8988T (cell line): ENCODE measurements at places on chromosomes 7 and 10.

- peak; percentile 31 for DNase-seq
Measured at GRCh38 chr7:24722386-24723177, 34.7 kb downstream of the GSDME start.

DNA sequence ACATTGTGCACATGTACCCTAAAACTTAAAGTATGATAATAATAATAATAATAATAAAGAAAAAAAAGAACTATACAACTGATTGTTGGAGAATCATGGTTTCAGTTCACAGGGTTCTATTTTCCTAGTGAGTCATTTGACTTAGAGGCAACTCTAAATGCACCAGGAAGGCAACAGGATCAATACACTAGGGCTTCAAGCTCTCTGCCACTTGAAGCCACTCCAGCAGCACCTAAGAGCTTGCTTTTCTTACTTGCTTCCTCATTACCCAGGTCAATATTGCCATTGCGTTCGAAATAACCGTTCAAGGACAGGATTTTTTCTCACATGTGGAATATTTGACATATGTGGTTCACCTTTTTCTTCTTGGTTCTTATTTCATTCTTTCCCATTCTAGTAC lies 189.7 kb downstream of the GRM3 start:
- no peak for DNase-seq

- DNase-seq: no peak
Measured at GRCh38 chr10:48594371-48594770, 10.5 kb downstream of the ARHGAP22 start.

GRCh38 chr7:128352153-128352537 lies 8.4 kb upstream of the RBM28 start:
- no peak for DNase-seq

DNA sequence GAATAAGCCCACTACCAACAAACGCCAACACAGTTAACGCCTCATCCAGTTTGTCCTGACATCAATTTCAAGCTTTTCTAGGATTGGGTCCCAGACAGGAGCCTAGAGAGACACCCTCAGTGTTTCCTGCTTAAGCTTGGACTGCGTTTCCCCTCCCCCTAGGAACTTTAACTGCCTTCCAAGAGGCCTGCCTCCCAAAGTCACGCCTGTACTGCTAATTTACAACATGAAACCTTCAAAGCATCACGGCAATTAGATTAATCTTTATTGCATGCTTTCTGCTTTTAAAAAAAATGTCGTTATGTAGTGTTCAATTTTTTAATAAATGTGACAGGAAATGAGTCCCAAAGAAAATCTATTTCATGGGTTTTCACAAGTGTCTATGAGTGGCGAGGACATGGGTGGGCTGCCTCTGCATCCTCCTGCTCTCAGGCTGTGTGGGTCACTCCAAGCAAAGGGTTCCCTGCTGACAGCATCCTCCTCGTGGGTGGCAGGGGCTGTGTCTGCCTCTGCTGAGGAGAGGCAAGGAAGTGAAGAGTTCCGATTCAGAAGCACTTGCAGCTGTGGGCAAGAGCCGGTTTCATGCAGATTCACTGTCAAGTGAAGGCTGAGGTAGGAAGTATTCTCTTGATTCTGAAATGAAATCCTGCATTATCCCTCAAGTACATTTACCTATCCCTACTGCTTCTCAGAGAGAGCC lies 193.0 kb upstream of the KMT2E start:
- no peak for DNase-seq

- no peak for DNase-seq
Measured at GRCh38 chr7:51040787-51041186, 258.1 kb upstream of the GRB10 start.

DNA sequence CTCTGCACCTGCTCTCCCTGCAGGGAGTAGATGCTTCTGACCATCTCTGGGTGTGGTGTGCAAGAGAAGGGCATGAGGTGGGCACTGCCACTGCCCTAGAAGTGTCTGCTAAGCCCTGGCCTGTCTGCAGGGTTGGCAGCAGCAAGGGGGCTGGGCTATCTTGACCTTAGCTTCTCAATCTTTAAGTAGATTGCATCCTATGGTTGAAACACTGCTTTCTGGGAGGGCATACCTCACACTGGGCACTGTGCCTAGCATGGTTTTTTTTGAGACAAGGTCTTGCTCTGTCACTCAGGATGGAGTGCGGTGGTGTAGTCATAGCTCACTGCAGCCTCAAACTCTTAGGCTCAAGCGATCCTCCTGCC lies 54.9 kb downstream of the CLIP2 start:
- DNase-seq: no peak

- DNase-seq: no peak
Measured at GRCh38 chr10:101829561-101830315, 11.5 kb upstream of the OGA start.

- DNase-seq: no peak
Measured at GRCh38 chr10:46019569-46020343, 10.7 kb downstream of the NCOA4 start.

- no peak for DNase-seq
Measured at GRCh38 chr10:43068471-43069210, 8.2 kb upstream of the RET start.

DNA sequence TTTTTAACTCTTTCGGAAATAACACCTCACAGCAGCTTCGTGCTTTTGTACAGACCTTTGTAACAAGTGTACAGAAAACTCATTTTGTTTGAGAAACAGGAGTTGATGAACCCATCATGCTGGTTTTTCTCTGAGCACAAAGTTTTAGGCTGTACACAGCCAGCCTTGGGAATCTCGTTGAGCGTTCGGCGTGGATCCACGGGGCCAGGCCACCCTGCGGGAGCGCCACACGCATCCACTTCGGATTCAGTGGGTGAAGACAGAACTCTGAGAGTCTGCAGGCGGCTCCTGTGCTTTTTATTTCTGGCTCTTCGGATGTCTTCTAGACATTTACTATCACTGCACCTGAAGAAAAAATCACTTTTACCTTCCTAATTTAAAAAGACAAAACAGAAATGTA lies 131.2 kb downstream of the SMURF1 start:
- DNase-seq: no peak

GRCh38 chr10:132533571-132534260 lies 3.9 kb upstream of the INPP5A start:
- no peak for DNase-seq

DNA sequence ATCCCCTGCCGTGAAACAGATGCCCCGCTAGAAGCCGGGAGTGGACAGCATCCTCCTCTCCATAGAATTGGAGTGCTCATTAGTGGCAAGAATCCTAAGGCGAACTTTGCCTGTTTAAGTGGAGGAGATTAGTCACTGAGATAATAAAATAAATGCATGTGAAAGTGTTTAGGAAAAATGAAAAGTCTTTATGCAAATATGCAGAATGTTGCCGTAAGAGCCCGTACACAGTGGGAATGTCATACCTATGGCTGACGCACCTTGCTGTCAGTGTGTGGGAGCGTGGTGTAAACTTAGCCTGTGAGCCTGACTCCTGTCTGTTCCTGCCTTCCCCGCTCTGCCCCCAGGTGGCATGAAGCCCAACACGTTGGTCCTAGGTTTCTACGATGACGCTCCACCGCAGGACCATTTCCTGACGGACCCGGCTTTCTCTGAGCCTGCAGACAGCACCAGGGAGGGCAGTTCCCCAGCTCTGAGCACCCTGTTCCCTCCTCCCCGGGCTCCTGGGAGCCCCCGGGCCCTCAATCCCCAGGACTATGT lies 1.7 kb upstream of the TRIP6 start:
- DNase-seq: peak; percentile 60
